ENCODE measurements at places on chromosomes 2 and 18.
A peak's percentile ranks its signal among the peaks of the same experiment; 100 is the strongest.

GRCh38 chr2:152466980-152467676 lies 132.2 kb downstream of the FMNL2 start:
- no peak for ATAC-seq

DNA sequence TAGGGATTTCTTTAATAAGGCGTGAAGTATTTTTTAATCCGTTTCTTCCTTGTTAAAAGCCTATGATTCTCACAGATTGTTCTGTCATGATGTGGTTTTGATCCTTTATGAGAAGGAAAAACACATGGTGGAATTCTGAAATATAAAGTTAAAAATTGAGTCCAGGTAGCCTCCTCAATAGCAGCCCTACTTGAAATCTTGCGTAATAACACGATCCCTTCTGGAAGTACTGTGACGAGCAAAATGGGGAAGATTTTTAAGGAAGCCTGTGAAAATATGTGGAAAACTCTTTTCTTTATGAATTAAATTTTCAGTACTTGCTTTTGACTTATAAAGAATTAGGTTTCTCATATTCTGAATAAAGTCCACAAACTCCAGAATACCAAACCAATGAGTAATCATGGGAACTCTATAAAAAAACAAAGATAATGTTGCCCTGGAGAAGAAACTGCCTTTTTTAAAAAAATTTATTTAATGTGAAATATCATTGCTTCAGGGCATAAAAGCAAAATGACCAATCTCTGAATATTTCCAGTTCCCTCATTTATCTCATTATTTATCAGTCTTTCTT lies 476.4 kb upstream of the ZEB2 start:
- ATAC-seq, result no peak

DNA sequence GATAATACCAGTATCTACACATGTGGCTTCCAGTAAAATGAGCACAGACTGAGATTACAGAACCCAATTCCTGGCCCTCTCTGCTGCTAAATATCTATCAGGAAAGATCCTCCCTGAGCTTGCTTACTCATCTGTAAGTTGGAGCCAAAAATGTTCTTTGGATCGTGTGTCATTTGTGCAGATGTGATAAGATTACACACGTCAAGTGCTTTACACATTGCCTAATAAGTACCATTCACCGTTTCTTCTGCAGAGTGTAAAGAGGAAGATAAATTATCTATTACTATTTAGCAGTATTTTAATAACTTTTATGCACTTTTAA lies 23.2 kb upstream of the SLC20A1 start:
- ATAC-seq, result no peak

- ATAC-seq, result no peak
Measured at GRCh38 chr2:64192664-64193105, 48.5 kb upstream of the PELI1 start.

DNA sequence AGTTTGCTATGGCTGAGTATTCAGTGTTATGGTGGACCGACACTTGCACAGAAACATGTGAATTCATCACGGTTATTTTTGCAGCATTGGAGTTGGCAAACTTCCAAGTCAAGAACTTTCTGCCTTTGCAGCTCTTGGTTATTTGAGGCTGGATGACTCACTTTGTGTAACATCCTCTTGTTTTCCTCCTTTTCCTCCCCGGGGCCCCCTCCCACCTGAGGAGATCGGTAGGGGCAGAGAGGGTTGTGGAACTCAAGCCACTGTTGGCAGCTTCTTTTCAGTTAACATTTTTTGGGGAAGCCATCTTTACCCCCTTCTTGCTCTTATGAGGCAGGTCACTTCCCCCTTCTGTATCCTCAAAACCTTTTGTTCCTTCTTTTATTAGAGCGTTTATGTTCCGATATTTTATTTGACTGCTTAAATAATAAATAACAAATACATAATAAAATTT lies 48.6 kb downstream of the DDX1 start:
- ATAC-seq, result no peak

GRCh38 chr18:70284976-70285620 lies 3.7 kb upstream of the SOCS6 start:
- peak; percentile 30 for ATAC-seq

GRCh38 chr2:145383961-145384360 lies 864.0 kb upstream of the ZEB2 start:
- no peak for ATAC-seq

DNA sequence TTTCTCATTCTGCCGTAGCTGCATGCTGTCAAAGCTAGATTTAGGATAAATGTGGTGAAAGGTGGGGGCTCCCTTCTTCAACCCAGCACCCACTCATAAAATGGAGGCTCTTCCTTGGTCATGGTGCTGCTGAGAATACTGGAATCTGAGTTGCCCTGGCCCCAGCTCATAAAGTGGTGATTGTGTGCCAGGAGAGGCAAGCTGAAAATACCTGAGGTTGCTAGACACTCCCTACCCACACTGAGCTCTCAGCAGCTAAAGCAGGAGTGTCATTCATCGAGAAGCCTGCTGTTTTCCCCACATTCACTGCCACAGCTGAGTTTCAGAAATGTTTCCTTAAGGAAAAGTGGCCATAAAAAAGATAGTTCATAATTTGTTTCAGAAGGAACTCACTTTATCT lies 297.1 kb upstream of the RBMS1 start:
- ATAC-seq, result no peak

GRCh38 chr2:86788881-86789686 lies 1.6 kb downstream of the CD8A start:
- no peak for ATAC-seq

GRCh38 chr2:159922563-159922962 lies 124.6 kb upstream of the CD302 start:
- no peak for ATAC-seq

GRCh38 chr18:68854786-68855391 lies 57.0 kb downstream of the CCDC102B start:
- no peak for ATAC-seq

DNA sequence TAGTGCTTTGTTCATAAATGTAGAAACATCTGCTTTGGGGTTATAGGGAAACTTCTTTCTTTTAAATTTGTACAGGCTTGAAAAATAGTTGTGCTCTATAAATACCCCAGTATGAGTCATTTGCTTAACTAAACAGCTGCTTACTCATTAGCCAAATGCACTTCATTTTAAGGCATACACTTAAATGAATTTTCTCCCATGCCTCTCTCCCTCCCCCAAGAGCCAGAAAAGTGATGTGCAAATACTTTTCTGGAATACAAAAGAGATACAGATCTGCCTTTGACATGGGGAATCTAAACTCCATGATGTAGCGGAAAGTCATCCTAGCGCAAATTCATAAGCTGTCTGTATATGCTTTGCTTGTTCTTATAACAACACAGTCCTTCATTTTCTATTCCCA lies 469.4 kb downstream of the DLGAP1 start:
- no peak for ATAC-seq

- ATAC-seq, result no peak
Measured at GRCh38 chr2:71886241-71886640, 261.4 kb downstream of the CYP26B1 start.

GRCh38 chr2:233474308-233475160 lies 92.0 kb downstream of the USP40 start:
- no peak for ATAC-seq

- no peak for ATAC-seq
Measured at GRCh38 chr2:165582409-165582808, 112.9 kb downstream of the CSRNP3 start.

- ATAC-seq, result no peak
Measured at GRCh38 chr18:8501044-8501443, 108.2 kb upstream of the RAB12 start.

DNA sequence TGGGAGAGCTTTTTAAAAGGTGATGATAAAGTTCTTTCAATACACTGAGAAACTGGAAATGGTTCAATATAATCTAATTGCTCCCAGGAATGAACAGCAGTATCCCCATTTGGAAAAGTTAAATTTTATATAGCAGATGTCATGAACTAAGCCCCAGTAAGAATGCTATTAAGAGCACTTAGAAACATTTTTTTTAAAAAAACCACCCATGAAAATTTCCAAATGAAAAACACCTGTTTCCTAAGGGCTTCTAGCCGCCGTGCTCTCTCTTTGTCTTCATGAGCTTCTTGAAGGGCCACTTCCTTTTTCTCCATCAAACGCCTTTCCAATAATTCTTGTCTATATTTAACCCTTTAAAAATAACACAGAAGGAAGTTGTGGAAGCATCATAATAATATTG lies 77.0 kb downstream of the UPP2 start:
- no peak for ATAC-seq

DNA sequence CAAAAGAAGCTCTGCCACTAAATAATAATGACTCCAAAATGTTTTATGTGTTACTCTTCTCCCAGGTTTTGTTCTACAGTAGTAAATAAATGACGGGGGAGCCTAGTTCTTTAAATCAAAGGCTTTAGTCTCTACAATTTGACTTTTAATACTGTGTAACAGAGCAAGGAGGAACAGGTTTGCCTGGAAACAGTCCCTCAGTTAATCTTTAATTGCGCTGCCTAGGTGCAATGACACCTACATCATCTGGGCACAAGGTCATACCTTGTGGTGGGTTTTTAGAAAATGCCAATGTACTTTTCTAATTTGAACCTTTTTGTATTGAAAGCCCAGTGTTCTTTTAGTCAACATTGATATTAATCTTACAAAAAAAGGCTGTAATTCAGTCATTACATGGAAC lies 287.3 kb upstream of the SETBP1 start:
- ATAC-seq, result no peak

GRCh38 chr2:212282671-212283261 lies 255.8 kb downstream of the ERBB4 start:
- no peak for ATAC-seq

DNA sequence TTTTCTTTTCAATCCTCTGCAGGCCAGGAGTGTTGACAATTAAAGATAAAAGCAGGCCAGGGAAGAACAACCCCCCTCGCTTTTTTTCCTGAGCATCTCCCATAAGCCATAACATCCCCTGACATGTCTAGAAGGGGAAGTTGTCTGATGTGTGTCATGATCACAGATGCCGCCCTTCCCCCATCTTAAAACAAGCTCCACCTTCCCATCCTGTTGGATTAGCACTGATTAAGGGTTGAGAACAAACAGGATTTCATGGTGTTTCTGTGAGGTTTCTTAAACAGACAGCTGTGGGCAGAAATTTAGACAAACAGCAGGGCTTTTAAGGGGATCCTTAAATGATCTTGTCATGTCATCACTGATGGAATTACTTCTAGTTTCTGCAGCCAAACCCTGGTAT lies 59.4 kb upstream of the UPP2 start:
- no peak for ATAC-seq

- no peak for ATAC-seq
Measured at GRCh38 chr2:154381931-154382794, 316.3 kb upstream of the KCNJ3 start.

DNA sequence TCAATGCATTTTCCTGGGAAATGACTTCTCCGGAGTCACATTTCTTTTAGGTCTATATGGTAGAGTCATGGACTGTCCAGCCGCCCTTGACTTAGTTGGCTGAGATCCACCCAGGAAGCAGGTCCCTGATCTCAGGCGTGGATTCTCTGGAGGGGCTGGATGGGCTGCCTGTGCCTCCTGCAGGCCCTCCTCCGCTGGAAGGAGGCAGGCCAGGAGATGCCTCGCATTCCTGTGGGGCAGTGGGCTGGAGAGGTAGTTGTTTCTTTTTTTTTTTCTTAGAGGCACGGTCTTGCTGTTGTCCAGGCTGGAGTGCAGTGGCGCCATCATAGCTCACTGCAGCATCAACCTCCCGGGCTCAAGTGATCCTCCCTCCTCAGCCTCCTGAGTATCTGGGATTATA lies 129.0 kb upstream of the MYCN start:
- ATAC-seq, result no peak

- no peak for ATAC-seq
Measured at GRCh38 chr2:101832114-101832513, 134.6 kb downstream of the MAP4K4 start.

DNA sequence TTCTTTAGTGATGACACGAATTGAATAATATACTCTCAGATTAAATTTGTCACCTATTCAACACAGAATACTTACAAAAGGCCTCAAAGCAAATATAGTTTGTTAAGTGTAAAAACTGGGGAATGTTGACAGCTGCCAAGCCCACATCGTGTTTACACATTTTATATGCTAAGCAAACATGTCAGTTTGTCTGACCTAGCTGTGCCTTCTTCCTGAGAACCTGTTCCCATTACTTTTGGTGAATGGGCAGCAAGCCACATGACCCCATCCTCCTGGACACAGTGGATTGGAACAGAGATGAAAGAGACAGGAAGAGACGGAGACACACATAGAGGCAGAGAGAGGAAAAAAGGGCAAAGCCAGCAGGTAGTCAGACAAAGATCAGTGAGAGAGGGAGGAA lies 22.9 kb upstream of the CUL3 start:
- no peak for ATAC-seq

DNA sequence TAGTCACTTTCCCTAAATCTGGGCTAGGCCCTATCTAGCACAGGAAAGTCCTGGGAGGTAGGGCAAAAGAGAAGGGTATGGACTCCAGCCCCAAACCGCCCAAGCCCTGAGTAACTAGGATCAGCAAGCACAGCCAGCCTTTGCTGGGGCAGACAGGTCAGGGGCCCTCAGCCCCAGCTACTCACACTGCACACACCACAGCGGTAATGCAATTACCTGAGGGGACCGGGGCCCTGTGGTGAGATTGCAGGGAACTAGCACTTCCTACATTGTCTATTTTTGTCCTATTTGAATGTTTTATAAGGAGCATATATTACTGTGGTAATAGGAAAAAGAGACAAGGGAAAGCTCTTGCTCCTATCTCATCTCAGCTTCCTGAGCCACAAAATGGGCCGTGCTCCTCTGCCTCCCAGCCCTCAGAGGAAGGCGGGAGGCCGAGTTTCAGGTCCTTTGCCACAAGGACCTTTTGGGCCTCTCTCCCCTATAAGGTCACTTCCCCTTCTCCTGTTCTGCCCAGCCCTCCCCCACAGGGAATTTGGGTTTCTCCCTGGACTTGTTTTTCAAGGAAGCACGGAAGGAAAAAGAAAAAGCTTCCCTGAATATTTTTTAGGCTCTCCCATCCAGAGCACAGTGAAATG lies 20.5 kb downstream of the RAB11FIP5 start:
- ATAC-seq, result no peak

- no peak for ATAC-seq
Measured at GRCh38 chr18:34928754-34929335, 112.4 kb upstream of the MAPRE2 start.

GRCh38 chr18:45719106-45719505 lies 4.9 kb upstream of the SLC14A1 start:
- no peak for ATAC-seq

Data from activated CD4-positive, CD25-positive, alpha-beta regulatory T cell treated with anti-CD3 and anti-CD28 coated beads, Interleukin-2, amount 50 U/mL, for 24 hours (primary cell).